Mesothelial cell of epicardium (in vitro differentiated cells): ENCODE measurements at places on chromosomes 12 and 14.

DNA sequence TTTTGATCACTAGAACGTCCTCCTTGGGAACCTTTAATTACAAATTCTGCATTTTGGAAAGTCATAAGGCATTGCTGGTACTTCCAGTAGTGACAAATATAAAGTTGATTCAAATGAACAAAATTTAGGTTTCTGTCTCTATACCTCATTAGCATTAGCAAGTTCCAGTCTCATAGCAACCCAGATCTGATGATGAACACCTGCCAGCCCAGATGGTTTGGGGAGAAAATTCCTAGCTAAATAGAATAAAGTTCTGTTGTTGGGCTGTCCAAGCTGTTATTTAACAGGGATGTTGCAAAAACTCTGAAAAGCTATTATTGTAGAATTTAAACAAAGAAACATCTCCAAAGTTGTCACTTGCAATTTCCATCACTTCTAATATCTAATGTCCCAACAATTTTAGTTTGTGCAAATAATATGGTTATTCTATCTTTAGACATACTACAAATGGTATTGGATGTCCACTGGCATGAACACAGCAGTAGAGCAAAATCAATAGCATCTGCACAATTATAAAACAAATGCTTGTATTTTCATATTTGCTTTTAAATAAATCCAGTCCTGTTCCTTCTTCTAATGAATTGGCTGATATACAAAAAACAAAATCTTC lies 299.4 kb downstream of the SLC16A7 start:
- no peak for DNase-seq

DNA sequence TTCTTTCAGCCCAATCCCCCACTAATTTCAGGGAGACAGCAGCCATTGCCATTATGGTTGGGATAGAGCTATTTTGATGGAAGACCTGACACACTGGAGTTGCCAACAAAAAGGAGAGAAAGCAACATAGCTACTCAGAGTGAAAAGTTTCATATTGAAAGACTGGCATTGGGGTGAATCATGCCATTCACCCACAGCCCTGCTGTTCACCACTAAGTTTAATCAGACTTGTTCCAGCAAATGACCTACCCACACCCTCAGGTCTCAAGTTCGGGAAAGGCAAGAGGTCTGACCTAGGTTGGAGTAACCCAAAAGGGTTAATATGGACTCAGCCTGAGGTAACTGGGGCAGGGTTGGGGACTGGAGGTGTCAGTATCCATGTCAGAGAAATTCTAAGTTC lies 169.2 kb downstream of the PAWR start:
- no peak for DNase-seq

GRCh38 chr14:35875296-35875695 lies 49.2 kb downstream of the BRMS1L start:
- DNase-seq: no peak

DNA sequence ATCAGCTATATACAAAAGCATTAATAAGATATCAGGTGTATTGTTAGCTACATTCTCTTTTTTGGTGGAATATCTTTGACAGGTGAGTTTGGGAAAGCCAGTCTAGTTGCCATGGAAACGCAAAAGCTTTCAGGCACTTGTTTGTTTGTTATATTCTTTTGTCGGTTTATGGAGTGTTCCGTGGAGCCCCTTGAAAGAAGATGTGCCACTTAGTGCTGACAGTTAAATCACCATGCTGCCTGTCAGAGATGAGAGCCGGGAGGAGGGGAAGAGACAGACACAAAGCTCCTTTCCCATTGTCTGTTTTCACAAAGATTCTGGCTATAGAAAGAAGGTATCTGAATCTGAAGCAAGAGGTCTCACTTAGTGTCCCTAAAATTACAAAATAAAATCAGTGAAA lies 170.8 kb downstream of the SNAPC1 start:
- no peak for DNase-seq

GRCh38 chr12:132708150-132708549 lies 2.5 kb upstream of the PGAM5 start:
- no peak for DNase-seq

DNA sequence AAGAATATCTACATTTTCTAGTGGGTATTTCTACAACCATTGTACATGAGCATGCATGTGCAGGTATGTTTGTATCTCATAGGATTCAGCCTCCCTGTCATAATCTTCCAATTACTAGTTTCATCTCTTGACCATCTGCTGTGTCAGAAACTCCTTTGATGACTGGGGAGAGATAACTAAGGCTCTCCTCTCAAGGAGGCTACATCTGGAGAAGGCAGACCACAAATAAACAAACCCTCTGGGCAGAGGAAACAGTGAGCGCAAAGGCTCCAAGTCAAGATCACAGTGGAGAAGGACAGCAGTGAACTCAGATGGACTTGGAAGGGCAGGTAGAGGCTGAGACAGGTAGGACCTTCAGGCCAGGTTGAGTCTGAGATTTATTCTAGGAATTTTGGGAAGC lies 166.4 kb downstream of the PELI2 start:
- DNase-seq: no peak

DNA sequence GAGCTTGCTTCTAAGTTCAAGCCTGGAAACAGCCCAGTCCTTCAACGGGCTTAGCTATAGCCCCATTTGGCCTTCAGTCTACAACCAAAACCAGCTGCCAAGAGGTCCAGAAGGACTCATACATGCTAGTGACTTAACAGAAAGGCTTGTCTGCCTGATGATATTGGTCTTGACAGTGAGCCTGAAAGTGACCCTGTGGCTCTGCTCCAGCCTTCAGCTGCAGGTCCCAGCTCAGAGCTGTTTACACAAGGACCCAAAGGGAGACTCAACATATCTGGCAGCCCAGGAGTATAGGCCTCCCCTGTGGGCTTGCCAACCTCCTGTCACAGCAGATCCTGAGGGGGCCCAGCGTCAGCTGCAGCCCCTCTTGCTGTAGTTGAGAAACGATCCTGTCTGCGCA lies 27.5 kb downstream of the COX16 start:
- DNase-seq: no peak

GRCh38 chr12:86261578-86261977 lies 5.4 kb upstream of the MGAT4C start:
- DNase-seq: no peak

- DNase-seq: no peak
Measured at GRCh38 chr12:53191096-53191884, 10.6 kb upstream of the CSAD start.

- DNase-seq: no peak
Measured at GRCh38 chr14:71698673-71699072, 233.6 kb upstream of the RGS6 start.

DNA sequence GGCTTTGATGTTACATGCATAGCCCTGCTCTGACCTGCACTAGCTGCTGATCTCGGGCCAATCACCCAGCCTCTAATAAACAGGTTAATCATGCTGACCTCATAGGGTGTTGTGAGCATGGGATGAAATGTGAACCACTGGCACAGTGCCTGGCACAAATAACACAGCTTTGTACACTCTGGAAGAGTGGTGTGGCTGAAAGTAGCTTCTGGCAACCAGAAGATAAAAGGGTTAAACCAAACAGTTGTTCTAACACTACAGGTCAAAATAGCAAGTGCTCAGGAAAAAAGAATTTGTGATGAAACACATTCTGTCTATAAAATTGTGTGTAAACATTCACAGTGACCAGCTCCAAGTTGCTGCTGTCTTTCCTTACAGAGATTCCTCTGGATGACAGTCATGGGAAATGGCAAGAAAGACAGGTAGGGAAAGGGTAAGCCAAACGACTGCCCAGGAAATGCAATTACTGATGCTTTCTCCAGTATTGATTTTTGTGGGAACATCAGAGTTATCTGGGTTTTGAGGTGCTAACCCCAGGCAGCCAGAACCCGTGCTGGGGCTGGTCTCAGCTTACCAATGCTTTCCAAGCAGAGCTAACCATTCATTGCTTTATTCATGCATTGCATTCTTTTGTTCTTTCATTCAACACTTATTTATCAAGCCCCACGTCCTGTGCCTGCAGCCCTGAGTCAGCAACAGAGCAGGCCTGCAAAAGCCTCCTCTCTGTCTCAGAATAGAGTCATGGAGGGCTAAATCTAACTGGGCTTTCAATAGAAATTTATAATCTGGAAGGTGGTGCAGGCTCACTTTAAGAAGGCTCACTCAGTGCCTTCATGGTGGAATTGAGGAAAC lies 38.1 kb upstream of the CAPRIN2 start:
- no peak for DNase-seq

GRCh38 chr14:93527203-93527607 lies 96.5 kb downstream of the UNC79 start:
- no peak for DNase-seq

- DNase-seq: no peak
Measured at GRCh38 chr12:325906-326305, 63.2 kb downstream of the KDM5A start.

- DNase-seq: no peak
Measured at GRCh38 chr14:20855652-20856291, 35.4 kb upstream of the RNASE3 start.

DNA sequence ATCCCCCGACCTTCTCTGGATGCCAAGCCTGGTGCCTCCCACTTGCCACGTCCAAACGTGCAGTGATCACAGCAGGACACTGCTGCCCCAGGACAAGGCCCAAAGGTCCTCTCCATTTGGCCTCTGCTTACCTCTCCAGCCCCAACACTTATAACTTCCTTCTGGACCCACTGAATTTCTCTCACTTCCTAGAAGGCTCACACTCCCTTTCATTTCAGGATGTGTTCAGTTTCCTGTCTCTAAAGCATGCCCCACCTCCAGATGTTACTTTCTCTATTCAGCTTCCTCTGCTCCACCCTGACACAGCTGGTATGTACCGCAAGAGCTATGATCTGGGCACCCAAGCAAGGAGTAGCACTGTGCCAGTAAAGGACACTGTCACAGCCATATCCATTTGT lies 33.0 kb downstream of the CDKL1 start:
- DNase-seq: no peak

DNA sequence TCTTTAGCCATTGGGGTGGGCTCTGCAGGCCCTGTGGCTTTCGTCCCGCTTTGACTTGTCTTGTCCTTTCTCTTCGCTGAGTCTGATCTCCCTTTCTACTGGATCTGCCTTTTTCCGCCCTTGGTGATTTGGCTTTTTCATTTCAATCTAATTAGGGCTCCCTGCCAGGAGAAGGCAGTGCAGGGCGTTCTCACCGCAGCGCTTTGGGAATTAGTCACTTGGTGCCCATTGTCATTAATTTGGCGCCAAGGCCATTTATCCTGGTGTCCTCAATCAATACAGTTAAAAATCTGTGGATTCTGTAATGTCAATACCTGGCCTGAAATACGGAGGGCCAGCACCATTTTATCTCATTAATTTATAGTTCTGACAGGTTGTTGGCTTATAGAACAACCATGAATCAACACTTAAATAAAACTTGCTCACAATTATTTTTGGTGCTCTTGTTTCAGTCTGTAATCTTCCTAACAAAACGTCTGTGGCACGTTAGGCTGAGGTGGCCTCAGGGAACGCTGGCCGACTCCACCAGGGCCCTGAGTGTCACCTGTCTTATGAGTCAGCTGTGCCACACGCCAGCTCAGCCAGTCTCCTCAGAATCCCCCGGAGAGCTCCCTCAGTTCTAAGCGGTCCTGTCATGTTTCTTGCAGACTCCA lies 115.7 kb downstream of the BEGAIN start:
- DNase-seq: no peak

- DNase-seq: no peak
Measured at GRCh38 chr12:117060246-117060928, 38.8 kb downstream of the TESC start.

GRCh38 chr12:106442575-106442974 lies 85.0 kb downstream of the POLR3B start:
- DNase-seq: no peak

GRCh38 chr12:45730348-45731189 lies 1.1 kb downstream of the ARID2 start:
- peak; percentile 28 for DNase-seq

- DNase-seq: no peak
Measured at GRCh38 chr14:52602131-52602530, 49.5 kb downstream of the GPR137C start.

GRCh38 chr14:76958980-76959710 lies 69.4 kb downstream of the IRF2BPL start:
- DNase-seq: no peak
